ENCODE measurements at places on chromosomes 6 and 20.

- DNase-seq: no peak
Observed at GRCh38 chr6:38110481-38110971, 291.0 kb downstream of the ZFAND3 start.

- no peak for DNase-seq
Observed at GRCh38 chr20:54984104-54984448, 508.7 kb downstream of the DOK5 start.

DNA sequence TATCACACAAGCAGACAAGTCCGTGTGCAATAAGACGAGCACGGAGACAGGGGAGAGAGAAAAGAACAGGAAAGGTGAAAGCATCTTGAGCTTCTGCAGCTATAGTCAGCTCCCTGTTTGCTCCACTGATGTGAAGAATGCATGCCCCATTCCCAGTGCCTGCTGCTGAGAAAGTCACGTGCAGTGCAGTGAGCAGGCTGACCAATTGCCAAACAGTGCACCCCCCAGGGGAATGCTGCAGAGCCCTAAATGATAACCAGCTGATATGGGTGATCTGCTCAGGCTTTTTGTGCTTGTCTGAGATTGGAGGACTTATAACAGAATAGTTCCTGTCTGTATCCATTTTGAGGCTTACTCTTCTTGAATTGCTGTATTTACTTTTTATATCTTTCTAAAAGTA, 121.5 kb downstream of the PACRG start:
- DNase-seq: no peak

GRCh38 chr6:151847064-151847463, 39.6 kb downstream of the ESR1 start:
- DNase-seq: peak; percentile 39

GRCh38 chr6:64012351-64013001, 376.9 kb downstream of the PHF3 start:
- peak; percentile 28 for DNase-seq

- DNase-seq: peak; percentile 67
Observed at GRCh38 chr6:106997392-106998158, 23.0 kb upstream of the CD24 start.

- DNase-seq: no peak
Observed at GRCh38 chr6:102553214-102553613, 1159.7 kb downstream of the GRIK2 start.

DNA sequence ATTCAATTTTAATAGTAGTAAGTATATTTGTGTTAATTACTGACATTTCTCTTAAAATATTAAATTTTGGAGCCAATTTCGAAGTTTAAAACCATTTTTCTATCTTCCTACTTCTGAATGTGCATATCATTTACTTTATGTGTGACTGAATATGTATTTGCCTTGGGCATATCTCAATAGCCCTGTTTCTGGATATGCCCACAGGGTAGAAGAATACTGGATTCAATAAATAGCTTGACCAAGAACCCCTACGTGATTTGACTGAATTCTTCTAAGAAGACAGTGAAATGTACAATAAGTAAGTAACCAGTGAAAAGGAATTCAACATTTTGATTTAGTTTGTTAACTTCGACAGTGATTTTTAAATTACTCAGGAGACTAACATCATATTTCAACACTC, 7.8 kb downstream of the HMGN3 start:
- no peak for DNase-seq

DNA sequence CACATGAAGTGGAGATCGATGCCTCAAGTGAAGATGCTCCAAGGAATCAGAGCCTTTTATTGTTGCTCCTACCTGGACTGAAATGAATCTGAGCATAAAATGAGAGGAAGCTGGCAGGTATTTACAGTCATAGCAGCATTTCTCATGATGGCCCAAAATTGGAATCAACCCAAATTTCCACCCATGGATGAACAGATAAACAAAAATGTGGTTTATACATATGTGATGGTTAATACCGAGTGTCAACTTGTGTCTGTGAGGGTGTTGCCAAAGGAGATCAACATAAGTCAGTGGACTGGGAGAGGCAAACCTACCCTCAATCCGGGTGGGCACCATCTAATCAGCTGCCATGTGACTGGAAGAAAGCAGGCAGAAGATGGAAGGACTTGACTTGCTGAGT, 178.2 kb downstream of the PTPRT start:
- DNase-seq: no peak

DNA sequence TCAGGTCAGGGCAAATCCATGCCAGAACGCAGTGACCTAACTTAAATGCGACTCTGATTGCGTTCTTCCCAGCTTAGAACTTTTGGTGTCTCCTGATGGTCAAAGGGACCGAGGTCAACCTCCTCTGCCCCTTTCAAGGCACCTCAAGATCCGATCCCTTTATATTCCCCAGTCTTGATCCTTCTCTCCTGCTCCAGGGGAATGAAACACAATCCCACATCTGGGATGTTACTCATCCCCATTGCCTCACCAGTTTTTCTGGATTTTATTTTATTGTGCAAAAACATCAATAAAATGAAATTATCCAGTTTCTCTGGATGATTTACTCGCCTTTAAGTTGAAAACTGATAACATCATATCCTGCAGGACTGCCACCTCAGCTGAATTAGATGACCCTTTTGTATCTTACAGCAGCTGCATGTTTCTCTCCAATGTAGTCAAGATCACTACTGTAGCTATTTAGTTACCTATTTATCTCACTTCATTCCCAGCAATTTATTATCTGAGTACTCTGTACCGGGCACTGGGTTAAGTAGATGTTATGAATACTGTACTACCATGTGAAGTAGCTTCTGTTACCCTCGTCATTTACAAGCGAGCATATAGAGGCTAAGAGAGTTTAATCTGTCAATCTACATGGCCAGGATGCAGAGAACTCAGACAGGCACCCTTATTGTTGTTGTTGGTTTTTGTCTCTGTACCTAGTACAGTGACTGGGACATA, 44.0 kb downstream of the IRAK1BP1 start:
- DNase-seq: no peak

GRCh38 chr20:49529470-49529869, 38.5 kb downstream of the PTGIS start:
- no peak for DNase-seq

GRCh38 chr20:11483697-11484096, 434.0 kb upstream of the BTBD3 start:
- DNase-seq: no peak

DNA sequence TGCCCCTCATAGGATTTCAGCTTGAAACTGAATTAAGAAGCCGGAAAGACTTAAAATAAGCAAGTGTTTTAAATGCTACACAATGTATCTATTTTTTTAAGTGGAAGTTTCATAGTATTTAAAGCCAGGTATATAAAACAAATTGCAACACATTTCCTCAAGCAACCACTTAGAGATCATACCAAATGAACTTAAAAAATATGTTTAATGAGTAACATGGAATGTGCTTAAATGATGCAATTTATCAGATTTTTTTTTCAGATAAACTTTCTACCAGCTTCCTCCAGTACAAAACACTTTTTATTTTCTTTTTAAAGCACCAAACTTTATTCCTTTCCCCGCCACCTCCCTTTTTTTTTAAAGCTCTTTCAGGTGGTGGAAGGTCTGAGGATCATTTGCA, 534.3 kb downstream of the BMP2 start:
- DNase-seq: no peak

- DNase-seq: no peak
Observed at GRCh38 chr20:35654415-35654814, 10.3 kb downstream of the CPNE1 start.

GRCh38 chr6:143741480-143741879, 63.7 kb downstream of the PHACTR2 start:
- DNase-seq: no peak

DNA sequence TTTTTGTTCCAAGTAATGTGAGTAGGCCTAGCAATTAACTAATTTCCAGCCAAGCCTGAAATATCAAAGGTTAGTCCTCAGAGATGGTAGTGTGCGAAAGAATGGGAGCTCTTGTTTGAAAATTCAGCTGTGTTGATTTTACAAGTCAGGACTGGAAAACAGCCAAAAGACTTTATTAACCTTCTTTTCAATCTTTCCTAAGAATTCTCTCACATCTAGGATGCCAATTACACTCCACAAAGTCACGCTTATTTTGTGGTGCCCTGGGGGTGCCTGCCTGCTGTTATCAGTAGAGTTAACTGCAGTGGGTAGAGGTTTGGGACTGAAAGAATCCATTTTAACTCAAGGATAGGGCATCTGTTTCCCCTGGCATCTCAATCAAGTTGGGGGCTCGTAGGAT, 30.7 kb upstream of the MAP3K4 start:
- DNase-seq: no peak

- no peak for DNase-seq
Observed at GRCh38 chr20:50572938-50573777, 63.0 kb downstream of the PTPN1 start.

GRCh38 chr6:128074567-128074966, 173.7 kb upstream of the THEMIS start:
- DNase-seq: no peak

DNA sequence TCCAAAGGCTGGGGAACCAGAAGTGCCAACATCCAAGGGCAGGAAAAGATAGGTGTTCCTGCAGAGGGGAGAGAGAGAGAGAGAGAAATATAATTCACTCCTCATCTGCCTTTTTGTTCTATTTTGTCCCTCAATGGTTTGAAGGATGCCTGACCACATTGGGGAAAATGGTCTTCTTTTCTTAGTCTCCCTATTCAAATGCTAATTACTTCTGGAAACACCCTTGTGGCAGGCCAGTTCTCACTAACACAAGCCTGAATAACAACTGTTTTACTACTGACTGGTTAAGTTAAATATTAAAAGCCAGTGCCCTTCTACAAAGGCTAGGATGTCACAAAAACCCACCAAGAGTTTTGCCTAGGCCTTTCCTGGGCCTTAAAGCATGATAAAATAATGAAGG, 425.4 kb upstream of the HTR1E start:
- DNase-seq: peak; percentile 40

- DNase-seq: no peak
Observed at GRCh38 chr6:126959765-126960164, 158.7 kb upstream of the RSPO3 start.

GRCh38 chr6:8108031-8108660, 5.8 kb upstream of the EEF1E1 start:
- DNase-seq: no peak

DNA sequence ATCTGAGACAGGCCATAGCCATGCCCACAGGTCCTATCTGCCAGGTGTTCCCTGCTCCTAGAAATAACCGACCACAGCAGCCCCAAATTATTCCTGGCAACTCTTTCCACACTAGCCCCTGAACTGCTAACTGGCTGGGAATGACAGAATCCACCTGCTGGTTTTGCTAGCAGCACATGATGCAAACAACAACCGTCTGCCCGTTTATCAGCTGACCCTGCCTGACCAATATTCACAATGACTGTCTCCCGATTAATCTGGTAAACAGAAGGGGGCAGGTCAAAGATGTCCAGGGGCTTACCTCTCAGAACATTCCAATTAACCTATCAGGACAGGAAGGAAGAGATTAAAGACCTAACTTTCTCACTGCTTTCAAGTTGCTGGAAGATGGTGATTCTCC, 101.5 kb downstream of the NRSN1 start:
- DNase-seq: no peak

DNA sequence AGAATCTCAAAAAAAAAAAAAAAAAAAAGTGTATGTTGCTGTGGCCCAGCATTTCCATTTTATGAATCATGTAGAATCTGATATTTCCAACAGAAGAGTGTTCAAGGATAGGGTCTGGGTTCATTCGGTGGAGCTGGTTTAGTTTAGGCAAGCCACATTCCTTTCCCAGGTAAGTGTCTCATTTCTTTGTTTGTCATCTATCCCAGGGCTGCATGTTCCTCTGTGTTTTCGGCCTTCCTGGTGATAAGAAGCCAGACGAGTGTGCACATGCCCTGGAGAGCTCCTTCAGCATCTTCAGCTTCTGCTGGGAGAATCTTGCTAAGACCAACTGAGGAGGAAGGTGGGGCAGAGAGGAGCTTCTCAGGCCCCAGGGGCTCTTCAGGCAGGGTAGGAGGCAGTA, 38.2 kb downstream of the NFYA start:
- no peak for DNase-seq

- DNase-seq: no peak
Observed at GRCh38 chr6:26158581-26159356, 71.5 kb downstream of the HFE start.

DNA sequence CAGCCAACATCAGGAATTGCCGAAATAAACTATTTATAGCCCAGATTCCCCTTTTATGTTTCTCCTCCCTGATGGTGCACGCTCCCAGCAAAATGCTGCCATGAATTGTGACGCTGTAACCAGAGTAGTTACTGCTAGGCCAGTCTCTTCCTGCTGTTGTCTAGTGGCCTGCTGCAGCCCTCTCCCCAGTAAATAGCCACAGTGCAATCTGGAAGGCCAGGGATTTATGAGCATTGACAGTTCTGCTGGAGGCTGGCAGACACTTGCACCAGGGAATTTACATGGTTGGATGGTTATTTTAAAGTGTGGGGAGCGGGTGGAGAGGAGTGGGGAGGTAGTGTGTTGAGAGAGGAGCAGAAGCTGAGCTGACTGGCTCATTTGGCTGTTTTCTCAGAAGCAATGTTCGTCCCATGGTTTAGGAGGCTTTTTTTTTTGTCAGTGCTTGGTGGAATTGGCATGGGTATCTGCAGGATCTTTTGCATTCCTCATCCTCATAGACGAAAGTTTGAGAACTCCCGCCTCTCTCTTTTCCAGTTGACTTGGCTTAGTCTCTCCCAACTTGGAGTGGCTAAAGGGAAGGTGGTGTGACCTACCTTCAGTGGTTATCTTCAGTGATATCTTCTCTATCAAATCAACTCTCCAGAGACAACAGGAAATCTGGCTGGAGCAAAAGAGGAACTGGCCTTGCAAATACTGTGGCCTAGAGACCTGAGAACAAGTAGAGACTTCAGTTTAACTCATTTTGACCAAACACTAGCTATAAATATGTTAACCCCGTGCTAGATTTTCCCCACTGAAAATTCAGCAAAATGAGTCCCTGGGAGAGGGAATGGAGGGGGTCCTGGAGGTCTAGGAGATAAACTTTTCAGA, 99.3 kb upstream of the VSTM2L start:
- DNase-seq: no peak

GRCh38 chr20:4406627-4407026, 315.1 kb upstream of the PRND start:
- DNase-seq: no peak

- DNase-seq: no peak
Observed at GRCh38 chr20:25247518-25247955, 348 bp upstream of the PYGB start.

DNA sequence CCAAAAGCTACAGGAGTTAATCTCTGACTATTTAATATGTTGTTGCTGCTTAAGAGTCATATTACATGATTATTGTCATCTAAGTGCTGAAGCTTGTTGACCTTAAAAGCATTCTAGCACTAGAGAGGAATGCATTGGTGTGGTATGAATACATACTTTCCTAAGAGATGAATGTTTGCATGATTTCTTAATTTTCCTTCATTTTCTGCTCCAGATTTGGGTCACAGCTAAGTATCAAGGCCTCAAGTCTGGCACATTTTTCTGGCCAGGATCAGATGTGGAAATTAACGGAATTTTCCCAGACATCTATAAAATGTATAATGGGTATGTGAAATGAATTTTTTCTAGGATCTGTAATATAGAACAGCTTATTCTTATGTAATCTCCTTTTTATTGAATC, 53.6 kb downstream of the ENPP1 start:
- no peak for DNase-seq

All from NT2/D1 (cell line).